ENCODE measurements at places on chromosomes 2 and 18.

DNA sequence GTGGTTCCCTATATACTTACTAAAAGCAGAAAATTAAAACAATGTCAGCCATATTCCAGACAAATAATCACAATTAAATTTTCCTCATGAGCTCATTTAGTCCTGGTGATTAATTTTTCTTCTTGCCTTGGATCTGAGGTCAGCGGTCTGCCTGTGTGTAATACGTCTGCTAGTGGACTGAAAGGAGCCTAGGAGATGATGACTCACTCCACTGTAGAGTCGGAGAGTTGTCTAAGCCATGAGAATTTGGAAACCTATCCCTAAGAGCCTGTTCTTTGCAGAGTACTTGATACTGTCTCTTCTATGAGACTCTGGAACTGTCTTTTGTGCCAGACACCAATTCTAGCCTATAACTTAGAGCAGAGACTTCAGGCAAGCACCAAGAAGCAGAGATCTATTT, 94.2 kb upstream of the RAB27B start:
- no peak for DNase-seq

DNA sequence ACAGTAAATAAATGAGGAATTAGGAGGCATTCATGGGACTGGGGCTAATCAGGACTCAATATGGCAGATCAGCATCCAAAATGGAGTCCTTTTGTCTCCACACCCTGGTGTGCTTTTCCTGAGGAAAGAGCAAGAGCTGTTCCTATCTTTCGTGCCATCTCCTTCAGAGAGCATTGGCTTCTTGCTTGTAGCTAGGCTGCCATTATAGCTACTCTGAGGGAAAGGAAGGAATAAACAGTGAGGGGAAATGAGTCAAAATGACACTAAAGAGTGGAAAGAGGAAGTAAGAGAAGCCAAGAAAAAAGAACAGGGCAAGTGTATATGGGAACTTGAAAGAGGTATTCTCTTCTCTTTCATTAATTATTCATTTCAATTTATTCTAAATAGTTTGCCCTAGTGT, 8.4 kb upstream of the NMI start:
- DNase-seq = no peak

GRCh38 chr2:44778671-44779476, 162.6 kb upstream of the SIX3 start:
- no peak for DNase-seq

DNA sequence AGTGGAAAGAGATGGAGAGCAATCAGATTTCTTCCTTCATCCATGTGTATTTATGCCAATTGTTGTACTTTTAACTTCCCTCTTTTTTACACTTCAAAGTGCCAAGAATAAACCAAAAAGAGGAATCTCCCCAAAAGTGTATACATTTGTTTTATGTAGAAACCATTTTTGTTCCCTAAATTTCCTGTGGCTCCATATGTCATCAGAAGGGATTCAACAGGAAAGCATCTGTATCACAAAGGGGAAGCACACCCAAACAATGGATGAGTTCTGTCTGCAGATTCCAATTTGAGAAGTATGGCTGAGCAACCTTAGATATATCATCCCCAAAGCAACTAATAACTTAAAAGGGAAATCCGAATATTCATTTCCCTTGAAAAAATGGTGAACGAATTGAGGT, 275.0 kb downstream of the MREG start:
- no peak for DNase-seq

DNA sequence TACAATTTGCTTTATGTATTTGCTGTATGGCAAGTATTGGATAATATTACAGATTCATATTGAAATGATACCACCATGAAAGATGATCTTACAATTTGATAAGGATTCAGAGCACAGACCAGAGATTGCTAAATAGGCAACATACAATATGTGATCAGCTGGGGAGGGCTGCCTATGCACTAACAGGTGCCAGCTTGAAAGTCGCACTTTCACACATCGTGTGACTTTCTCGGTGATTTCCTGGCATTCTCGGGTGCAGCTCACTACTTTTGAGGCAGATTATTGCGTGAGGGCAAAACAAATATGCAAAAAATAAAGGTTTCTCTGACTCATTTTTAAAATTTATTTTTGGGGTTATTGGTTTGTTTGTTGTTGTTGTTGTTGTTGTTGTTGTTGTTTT, 36.0 kb downstream of the RBMS1 start:
- no peak for DNase-seq

DNA sequence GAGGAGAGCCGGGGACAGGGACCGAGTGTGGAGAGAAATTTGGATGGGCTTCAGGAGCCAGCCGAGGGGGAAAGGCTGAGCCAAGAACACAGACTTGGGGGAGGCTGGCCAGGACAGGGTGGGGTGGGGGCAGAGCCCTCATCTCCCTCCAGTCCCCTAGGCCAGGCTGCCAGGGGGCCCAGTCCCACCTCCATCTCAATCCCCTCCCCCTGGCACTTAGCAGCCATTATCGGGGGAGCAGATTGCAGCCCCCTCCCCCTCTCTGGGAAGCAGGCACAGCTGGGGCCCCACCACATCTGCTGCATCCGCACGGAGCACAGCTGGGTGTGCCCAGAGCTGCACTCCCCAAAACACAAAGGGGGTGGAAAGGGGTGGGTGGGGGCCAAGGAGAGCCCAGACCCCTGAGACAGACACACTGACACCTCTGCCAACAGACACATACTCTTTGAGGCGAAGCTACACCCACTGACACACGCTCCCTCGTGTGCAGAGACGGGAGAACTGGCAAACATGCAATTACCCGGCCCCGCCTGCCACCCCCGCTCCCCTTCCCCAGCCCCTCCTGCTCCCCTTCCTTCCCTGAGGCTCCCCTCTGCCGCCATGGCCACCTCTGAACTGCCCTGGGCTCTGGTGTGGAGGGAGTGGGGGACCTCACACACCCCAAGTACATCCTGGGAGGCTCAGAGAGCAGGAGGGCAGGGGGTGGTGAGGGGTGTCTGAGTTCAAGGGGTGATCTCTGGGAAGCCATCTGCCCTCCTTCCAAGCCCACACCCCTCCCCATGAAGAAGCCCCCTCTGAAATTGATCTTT, 5.1 kb upstream of the ASIC4 start:
- DNase-seq = no peak

DNA sequence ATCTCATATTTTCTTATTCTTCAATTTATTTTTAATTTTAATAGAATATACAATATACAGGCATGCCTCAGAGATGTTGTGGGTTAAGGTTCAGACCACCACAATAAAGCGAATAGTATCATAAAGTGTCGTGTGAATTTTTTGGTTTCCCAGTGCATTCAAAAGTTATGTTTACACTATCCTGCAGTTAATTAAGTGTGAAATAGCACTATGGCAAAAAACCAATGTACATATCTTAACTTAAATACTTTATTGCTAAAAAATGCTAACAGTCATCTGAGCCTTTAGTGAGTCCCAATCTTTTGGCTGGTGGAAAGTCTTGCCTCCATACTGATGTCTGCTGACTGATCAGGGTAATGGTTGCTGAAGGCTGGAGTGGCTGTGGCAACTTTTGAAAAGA, 637.6 kb downstream of the TDRD15 start:
- no peak for DNase-seq

- DNase-seq = no peak
Measured at GRCh38 chr2:207688597-207688996, 22.8 kb upstream of the CCNYL1 start.

- DNase-seq = no peak
Measured at GRCh38 chr18:49189772-49190171, 239.0 kb upstream of the SMAD7 start.

GRCh38 chr2:232680006-232680405, 17.1 kb upstream of the GIGYF2 start:
- DNase-seq = no peak

DNA sequence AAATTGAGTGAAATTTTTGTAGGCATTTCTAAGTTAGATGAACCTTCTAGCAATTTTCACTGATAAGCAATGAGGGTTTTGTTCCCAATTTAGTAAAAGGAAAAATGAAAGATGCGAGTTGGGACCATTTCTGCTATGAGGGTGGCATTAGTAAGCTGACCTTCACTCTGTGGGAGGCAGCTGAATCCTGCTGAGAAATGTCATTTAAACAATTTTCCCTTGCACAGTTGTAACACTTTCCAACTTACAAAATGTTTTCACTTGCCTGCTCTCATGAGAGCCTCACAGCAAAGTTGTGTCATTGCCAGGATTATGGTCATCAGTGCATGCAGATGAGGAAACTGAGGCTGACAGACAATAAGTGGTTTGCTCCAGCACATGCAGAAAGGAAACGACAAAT, 527.7 kb downstream of the TNS1 start:
- no peak for DNase-seq

- DNase-seq = no peak
Measured at GRCh38 chr2:117323331-117323730, 491.2 kb upstream of the DDX18 start.

- peak; percentile 5 for DNase-seq
Measured at GRCh38 chr2:139403948-139404347, 623.8 kb upstream of the NXPH2 start.

GRCh38 chr2:145729993-145730770, 1210.3 kb upstream of the ZEB2 start:
- no peak for DNase-seq

DNA sequence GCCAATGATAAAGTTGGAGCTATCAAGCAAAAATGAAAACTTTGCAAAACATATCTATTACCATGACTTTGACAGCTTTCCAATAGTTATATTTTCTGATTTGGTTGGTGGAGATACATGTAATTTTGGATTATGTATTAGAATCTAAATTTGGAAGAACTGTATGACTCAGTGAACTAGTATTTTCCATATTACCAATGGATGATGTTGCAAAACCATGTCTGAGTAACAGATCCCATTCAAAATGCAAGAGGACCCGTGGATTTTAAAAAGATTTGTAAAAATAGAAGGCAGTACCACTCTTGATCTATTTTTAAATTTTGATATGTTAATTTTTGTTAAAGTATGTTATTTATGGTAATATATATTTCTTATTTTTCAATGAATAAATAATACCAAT, 83.0 kb downstream of the TAF4B start:
- no peak for DNase-seq

- no peak for DNase-seq
Measured at GRCh38 chr18:74438091-74438490, 19.0 kb downstream of the DIPK1C start.

GRCh38 chr18:47752796-47753645, 177.4 kb downstream of the SMAD2 start:
- no peak for DNase-seq

GRCh38 chr18:27114842-27115241, 70.3 kb downstream of the CHST9 start:
- no peak for DNase-seq

DNA sequence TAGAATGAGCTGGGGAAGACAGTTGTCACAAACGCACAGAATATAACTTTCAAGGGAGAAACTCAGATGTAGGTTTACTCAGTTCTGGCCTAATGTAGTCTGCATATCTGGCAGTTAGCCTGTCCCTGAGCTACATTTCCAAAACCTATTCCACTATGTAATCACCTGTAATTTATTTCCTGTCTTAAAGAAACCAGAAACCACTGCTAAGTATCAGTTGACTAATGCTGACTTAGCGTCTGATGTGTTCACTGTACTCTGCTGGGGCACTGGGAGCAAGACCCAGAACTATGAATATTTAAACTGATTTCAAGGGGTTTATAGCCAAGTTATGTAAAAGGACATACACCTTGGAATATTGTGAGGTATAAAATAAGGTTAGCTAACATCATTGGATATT, 1995.2 kb upstream of the PIK3C3 start:
- no peak for DNase-seq

DNA sequence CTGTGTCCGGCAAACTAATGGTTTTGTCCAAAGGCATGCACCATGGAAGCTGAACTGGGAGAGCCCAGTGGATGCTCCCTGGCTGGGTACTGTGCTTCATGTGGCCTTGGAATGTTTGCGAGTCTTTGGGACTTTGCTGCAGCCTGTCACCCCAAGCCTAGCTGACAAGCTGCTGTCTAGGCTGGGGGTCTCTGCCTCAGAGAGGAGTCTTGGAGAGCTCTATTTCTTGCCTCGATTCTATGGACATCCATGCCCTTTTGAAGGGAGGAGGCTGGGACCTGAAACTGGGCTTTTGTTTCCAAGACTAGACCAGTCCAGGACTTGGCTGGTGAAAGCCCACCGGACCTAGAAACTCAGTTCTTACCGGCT, 1.7 kb downstream of the MARS2 start:
- DNase-seq = no peak

Data from NCI-H1417 (cell line).